ENCODE measurements at places on chromosomes 6 and 20.

- no peak for DNase-seq
These were observed 1.9 kb downstream of the TMEM200A start for GRCh38 chr6:130367767-130368166.

- DNase-seq = no peak
These were observed 28.3 kb downstream of the RIN2 start for GRCh38 chr20:19786311-19786710.

GRCh38 chr6:149147195-149147594 is 170.3 kb upstream of the TAB2 start:
- DNase-seq = no peak

GRCh38 chr6:148223424-148223842 is 119.2 kb upstream of the SASH1 start:
- DNase-seq = no peak

DNA sequence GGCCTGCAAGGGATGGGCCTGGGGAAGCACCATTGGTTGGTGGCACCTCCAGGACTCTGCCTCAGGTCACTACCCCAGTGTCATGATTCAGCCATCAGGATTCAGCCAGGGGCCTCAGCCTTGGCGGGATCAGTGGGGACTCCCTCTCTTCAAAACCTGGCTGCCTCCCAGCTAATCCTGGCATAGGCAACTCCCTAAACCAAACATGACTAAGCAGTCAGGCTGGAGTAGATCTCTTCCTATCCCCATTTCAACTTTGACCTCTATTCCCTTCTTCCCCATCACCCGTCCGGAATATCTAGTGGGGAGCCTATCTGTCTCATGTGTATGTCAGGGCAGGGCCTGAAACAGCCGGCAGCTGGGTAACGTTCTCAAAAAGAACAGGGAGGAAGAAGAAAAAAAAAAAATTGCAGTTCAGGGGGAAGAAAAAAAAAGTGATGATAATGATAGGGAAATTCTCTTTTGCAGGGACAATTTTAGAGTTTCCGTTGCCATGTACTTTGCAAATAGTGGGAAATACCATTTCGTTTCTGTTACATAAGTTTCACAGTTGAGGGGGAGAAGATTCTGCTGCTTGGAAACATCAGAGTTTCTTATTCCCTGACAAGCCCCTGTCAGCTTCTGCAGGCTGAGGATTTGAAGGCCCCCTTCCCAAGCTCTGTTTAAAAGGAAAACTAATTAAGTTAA is 4.1 kb upstream of the PREX1 start:
- no peak for DNase-seq

- DNase-seq = no peak
These were observed 26.6 kb upstream of the SRSF6 start for GRCh38 chr20:43431134-43431519.

- DNase-seq = no peak
These were observed 232.4 kb upstream of the RSPO3 start for GRCh38 chr6:126886106-126886505.

DNA sequence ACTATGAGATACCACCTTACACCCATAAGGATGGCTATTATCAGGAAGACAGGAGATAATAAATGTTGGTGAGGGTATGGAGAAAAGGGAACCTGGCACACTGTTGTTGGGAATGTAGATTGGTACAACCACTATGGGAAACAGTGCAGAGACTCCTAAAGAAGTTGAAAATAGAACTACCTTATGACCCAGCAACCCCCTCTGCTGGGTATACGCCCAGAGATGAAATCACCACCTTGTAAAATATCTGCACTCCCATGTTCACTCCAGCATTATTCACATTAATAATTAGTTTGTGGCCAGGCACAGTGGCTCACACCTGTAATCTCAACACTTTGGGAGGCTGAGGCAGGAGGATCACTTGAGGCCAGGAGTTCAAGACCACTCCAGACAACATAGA is 26.8 kb downstream of the ZBTB9 start:
- no peak for DNase-seq

GRCh38 chr20:11929947-11930346 is 12.3 kb downstream of the BTBD3 start:
- DNase-seq = no peak

DNA sequence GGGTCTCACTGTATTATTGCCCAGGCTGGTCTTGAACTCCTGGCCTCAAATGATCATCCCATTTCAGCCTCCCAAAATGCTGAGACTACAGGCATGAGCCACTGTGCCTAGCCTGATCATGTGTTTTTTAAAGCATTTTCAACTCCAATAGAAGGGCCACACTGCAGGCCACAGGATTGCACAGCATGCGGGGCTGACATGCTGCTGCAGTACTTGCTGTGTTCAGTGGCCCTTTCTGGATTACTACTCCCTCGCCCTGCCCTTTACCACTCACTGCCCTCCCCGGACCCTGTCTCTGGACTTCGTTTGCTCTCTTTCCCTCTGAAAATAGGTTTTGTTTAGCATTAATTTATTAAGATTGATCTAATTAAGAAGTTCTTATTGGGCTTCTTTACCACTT is 37.3 kb downstream of the HECA start:
- no peak for DNase-seq

GRCh38 chr6:73870907-73871306 is 174.9 kb downstream of the CD109 start:
- no peak for DNase-seq

GRCh38 chr6:24763578-24763977 is 11.2 kb upstream of the GMNN start:
- no peak for DNase-seq

DNA sequence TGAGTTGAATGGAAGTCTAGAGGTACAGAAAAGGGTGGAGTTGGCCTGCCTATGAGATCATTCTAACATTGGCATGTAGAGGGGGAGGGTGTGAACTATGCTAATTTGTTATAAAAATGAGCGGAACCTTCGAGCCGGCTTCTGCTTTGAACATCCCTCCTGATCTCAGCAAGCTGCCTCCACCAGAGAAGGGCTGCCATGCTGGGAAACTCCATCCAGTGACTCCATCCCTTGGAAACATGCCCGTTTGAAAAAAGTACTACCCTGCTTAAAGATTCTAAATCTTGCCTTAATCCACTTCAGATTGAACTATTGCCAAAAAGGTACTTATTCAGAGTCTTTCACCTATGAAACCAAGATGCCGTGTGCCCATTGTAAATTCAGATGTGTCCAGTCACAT is 43.6 kb upstream of the TMEM170B start:
- DNase-seq = no peak

GRCh38 chr6:128759901-128760300 is 123.0 kb upstream of the LAMA2 start:
- DNase-seq = no peak

DNA sequence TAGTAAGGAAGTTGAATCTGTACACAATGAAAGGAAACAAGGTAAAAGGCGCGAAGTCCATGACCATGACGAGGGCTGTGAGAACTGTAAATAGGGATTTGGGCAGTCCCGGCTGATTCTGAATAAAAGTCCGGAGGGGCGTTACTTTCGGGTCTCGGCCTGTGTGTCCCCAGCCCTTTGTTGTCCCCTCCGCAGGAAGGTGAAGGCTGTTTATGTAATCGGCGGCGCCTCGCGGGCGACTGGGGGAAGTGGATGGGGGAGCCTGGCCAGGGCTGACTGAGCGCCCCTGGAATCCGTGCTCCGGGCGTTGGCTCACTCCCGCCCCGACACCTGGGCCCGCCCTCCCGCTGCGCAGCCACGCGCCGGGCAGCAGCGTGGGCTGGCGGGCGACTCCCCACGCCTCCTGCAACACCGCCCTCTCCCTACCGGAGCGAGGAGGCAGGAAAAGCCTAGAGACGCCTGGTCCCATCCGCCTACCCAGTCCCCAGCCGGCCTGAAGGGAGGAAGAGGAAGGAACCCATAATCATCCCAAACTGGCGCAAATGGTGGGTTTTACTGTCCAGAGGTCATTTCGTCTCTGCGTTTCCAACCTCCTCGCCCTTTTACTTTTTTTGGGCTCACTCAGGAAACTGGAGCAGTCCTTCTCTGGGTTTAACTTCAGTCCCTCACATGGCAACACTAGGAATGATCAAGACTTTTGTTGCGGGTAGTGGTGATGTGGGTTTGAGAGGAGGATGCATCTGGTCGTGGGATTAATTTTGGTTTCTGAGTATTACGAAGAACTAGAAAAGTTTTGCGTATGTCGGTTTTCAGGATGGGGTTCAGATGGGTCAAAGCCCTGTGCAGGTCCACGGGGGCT is 12.1 kb downstream of the TRIM31 start:
- DNase-seq = no peak

GRCh38 chr6:13724182-13724581 is 12.5 kb upstream of the RANBP9 start:
- DNase-seq = no peak

DNA sequence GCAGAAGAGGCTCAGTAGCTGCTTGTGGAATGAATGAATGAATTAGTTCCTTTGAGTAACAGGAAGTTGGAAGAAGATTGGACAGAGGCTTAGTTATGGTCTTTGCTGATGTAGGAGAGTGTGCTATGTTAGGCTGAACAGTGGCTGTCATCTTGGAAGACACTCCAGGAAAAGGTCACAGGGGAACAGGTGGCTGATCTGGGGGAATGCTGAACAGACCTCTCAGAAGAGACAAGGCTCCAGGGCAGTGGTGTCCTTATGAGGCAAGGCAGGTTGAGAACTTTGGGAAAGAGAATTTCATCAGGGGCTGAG is 62.3 kb downstream of the UTRN start:
- DNase-seq = no peak

- no peak for DNase-seq
These were observed 63.2 kb upstream of the TMEM181 start for GRCh38 chr6:158496700-158497099.

GRCh38 chr6:131381709-131382093 is 191.3 kb upstream of the ARG1 start:
- no peak for DNase-seq

GRCh38 chr6:111864138-111865048 is 8.9 kb downstream of the FYN start:
- DNase-seq = no peak

DNA sequence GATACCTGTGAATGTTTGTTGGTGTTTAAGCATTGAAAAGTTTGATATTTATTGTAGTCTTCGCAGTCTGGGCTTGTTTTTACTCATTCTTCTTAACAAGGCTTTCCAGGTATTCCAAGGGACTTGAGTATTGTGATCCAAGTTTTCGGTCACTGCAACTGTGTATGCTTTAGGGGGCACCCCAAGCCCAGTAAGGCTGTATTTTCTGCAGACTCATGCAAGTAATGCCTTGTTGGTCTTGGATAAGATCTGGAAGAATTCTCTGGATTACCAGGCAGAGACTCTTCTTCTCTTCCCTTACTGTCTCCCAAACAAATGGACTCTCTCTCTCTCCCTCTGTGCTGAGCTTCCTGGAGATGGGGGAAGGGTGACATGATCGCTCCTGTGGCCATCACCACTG is 82.1 kb downstream of the RFPL4B start:
- DNase-seq = no peak

DNA sequence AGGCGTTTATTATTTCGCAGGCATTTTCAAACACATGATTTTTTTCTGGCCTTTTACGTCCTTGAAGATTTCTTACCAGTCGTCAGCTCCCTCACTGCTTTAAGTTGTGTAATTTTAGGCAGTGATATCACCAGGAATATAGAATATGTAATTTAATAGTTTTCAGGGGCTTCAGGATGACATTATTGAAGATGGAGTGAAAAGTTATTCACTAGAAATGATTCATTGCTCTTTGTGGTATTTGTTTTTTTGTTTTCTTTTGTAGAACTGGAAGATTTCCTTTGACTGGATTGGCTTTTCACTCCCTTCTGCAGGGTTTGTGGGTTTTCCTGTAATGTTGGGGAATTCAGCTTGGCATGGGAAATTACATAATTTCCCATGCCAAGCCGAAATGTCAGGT is 2.0 kb downstream of the LRRC1 start:
- no peak for DNase-seq

DNA sequence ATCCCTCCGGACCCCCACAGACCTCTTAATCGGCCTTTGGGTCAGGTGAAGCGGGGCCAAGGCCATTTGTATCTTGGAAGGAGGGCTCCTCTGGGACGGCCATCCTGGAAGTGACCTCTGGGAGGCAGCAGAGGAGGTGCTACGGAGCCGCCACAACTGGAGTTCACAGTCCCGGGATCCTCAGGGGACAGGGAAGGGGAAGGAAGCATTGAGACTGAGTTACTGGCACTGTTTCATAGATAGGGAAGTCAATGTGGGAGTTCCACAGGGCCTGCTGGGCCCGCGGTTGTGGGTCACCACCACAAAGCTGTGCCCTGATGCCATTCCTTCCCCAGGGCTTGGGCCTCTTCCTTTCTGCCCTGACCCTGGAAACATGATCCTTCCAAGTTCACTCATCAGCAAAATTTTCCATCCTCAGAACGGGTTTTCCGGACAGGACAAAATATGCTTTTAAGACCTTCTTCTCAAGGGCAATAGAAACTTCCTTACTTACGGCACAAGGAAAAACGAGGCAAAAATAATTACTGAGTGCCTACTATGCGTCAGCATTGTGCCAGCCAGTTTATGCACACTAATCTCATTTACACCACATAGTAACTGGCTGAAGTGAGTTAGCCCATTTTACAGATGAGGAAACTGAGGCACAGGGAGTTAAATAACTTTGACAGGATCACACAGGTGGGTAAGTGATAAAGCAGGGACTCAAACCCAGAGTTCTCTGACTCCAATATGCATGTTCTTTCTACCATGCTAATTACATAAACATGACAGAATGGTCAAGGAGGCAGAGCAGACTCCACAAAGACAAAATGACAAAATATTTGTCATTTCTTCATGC is 143.8 kb downstream of the UNC5CL start:
- DNase-seq = no peak

- no peak for DNase-seq
These were observed 38.5 kb downstream of the ARFGEF2 start for GRCh38 chr20:48959899-48960550.

DNA sequence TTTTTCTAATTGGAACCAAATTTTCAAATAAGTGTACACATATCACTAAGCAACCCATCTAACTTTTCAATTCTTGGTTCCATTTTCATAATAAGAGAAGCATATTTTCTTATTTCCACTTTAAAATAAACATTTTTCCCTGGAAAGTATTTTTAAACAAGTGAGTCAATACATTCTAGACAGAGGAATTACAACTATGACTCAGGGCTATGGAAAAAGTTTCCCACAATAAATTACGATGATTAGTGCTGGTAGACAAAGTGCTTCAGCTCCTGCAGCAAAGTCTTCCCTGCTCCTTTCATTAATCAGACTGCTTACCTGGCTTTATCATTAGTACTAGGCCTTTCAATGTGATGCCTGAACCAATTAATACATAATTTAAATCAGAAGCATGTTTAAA is 322.5 kb downstream of the HACE1 start:
- no peak for DNase-seq

- no peak for DNase-seq
These were observed 127.5 kb downstream of the RIN2 start for GRCh38 chr20:19885594-19885938.

DNA sequence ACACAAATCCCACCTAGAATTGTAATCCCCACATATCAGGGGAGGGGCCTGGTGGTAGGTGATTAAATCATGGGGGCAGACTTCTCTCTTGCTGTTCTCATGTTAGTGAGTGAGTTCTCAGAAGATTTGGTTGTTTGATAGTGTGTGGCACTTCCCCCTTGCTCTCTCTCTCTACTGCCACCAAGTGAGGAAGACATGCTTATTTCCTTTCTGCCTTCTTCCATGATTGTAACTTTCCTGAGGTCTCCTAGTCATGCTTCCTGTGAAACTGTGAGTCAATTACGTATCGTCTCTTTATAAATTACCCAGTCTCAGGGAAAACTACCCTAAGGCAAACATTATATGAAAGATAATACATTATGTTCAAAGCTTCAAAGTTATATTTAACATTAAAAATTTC is 1297.5 kb upstream of the CITED2 start:
- DNase-seq = no peak
